ENCODE measurements at places on chromosomes 3 and 15.

DNA sequence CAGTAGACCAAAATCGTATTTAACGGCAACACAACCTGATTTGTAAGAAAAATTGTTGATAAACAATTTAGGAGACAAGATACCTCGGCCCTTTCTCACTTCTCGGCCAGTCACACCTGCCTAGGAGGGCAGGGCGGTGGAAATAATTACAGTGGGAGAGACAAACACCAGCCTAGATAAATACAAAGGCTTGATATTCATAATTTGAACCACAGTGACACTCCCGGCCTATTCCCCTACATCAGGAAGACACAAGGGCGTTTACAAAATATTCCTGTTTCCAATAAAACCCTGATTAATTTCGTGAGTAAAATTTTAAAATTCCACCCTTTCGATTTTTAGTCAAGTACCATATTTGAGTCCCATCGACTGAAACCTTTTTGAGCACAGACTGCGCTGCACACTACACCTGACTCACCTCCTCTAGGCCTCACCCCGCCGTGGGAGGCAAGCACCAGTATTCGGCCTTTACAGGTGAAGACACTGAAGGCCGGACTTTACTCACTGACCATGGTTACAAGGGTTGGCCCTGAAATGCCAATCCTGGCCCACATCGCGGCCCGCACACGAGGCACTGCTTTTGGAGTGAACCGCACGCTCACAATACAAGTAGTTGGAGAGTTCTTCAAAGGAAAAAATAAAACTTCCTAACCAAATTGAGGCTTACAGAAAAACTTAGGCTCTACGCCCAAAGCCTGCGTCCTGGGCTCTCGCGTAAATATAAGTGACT is 794 bp downstream of the ARPP19 start:
- DNase-seq: no peak

GRCh38 chr3:187628169-187628568 is 42.0 kb downstream of the SST start:
- no peak for DNase-seq

GRCh38 chr15:69015591-69015990 is 1.1 kb downstream of the NOX5 start:
- no peak for DNase-seq

DNA sequence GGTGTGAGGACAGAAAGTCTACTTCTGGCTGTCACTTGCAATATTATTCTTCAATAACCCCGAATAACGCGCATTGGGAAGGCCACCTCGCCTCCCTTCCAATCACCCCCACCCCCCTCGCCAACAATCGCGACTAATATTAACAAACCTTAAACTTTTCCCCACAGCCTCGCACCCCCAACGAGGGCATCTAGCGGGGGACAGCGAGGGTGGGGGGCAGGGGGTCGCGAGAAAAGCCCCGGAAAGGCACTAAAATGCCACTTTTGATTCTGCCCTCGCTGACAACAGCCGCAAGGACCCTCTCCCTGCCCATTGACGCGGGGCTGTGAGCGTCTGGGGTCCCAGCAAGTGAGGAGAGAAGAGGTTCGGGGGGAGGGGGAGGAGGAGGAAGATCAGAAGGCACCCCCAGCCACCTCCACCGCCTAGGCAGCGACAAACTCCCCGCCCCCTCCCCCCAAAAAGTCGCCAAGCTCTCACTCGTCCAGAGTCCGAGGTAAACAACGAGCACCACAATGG is 868 bp downstream of the SATB1 start:
- no peak for DNase-seq

DNA sequence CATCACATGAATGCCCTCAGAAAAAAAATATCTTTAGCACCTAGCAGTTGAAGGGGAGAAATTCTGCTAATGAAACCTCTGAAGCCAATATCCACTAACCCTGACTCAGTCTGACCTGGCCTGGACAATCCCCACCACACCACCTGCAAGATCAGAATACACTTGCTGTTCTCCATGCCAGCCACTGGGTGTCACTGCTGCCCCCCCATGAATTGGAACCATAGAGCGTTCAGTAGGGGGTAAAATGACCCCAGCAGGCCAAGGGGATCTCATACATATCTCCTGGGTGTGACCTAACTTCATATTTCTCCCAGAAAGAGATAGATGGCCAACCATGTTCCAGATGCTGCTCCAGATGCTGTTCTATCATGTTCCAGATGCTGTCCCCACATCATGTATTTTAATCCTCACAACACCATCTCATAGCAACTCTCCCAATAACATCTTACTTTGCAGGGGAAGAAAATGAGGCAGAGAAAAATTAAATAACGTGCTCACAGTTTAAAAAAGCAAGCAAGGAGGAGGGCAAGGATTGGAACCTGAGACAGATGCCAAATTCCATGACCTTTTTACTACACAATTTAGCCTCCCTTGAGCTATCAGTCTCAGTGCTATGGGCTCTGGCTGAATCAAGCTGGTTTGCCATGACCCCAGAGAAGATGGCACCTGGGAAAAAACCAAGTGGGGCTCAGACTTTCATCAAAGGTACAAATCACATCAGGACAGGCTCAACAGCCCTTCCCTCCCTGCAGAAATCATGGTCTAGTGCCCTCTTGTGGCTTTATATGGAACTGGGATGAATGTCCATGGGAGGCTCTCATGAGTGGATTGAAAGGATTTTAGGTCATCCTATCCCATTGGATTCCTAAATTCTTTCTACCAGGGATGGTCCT is 12.4 kb downstream of the NTRK3 start:
- DNase-seq: no peak

- DNase-seq: no peak
Observed at GRCh38 chr15:86139828-86140227, 60.2 kb downstream of the AGBL1 start.
